ENCODE measurements at places on chromosomes 6 and 20.
A peak's percentile ranks its signal among the peaks of the same experiment; 100 is the strongest.

GRCh38 chr6:158408552-158409130 is 96.4 kb downstream of the TULP4 start:
- no peak for DNase-seq

DNA sequence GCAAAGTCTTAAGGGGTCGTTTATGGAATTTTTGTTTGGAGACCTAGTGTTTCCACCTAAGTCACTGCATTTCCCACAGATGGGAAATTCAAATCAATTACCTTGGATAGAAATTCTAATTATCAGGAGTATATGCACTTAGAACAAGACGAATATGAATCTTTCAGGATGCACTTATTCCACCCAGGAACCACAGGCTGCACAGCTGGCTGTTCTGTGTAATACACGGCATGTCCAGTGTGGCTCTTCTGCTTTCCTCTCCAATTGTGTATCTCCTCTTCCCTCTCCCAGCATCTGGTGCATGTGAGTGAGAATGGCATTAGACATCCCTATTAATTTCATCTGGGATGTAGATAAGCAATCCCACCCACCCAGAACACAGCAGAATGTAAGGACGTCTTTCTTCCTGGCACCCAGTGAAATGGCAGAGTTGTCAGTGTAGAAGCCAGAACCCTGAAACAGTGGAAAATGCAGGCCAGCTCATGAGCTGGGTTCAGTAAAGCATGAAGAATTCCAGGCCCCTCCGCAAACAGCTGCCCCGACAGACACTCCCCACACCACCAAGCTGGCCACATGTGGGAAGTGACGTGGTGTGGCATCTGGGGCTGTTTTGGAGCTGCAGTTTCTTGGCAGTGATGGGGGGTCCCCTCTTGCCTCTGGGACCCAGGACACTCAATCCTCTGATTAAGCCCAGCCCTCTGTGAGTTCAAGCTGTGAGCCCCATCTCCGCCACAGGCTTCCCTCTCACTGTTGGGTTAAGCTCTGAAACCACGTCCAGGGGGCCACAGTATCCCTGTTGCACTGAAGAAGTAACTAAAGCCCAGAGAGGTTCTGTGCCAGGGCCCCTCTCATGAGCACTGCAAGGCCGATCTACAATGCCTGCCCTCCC is 180.1 kb upstream of the CST7 start:
- no peak for DNase-seq

DNA sequence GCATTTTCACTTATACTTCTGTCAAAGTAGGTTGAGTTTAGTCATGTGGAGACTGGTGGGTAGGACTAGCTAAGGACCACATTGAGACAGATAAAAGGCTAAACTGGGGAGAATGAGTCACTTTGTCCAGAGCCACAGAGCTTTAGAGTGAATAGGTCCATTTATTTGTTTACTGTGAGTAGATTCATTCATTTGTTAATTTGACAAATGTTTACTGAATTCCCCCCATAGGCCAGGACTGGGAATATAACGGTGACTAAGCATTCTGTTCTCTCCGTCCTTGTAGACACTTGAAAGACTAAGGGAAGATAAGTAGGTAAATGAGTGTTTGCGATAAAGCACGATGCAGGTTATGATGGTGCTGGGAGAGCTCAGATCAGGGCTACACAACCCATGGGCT is 699.7 kb upstream of the ID4 start:
- no peak for DNase-seq

DNA sequence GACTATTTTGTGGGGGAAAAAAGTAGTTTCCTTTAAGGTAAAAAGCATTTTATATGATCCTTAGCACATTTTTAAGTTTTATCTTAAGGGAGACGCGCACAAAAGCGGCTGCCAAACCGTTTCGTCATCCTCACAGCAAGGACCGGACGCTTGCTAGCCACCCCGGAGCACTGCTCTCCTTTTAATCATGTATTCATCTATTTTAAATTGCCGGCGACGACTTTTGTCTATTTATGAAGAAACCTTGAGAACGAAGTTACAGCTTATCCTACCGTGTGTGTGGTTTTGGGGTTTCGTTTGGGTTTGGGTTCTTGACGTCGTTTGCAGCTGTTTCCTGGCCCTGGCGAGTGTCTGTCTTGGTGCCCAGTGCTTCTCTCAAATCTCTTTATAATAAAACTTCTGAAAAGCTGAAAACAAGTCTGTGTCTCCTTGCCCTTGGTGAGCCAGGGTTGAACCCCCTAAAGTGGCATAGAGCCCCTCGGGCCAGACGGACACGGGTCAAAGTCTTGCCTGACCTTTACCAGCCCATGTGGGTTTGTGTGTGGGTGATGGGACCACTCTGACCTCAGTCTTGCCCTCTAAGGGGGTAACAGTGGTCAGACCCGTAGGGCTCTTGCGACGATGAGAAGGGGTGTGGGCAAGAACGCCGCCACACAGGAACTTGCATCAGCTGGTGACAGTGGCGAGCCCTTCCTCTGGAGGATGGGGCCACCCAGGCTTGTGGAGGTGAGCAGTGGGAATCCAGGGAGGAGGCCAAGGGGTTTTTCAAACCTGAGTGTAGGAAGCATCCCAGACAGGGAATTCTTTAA is 117.6 kb downstream of the JPH2 start:
- DNase-seq = peak; percentile 53

DNA sequence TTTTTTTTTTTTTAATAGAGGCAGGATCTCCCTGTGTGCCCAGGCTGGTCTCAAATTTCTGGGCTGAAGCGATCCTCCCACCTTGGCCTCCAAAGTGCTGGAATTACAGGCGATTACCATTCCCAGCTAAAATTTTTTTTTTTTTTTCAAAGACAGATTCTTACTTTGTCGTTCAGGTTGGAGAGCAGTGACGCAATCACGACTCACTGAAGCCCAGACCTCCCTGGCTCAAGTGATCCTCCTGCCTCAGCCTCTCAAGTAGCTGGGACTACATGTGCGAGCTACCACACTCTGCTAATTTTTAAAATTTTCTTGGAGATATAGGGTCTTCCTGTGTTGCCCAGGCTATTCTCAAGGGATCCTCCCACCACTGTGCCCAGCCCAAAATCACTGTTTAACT is 58.0 kb upstream of the MYO6 start:
- DNase-seq = no peak

- DNase-seq = peak; percentile 13
These were observed 85.9 kb downstream of the SMLR1 start for GRCh38 chr6:130913120-130913519.
